ENCODE measurements at places on chromosomes 1 and 21.

- no peak for DNase-seq
Observed at GRCh38 chr21:45439901-45440461, 35.0 kb downstream of the COL18A1 start.

GRCh38 chr1:225517221-225517620, 89.4 kb upstream of the LBR start:
- DNase-seq, result no peak

DNA sequence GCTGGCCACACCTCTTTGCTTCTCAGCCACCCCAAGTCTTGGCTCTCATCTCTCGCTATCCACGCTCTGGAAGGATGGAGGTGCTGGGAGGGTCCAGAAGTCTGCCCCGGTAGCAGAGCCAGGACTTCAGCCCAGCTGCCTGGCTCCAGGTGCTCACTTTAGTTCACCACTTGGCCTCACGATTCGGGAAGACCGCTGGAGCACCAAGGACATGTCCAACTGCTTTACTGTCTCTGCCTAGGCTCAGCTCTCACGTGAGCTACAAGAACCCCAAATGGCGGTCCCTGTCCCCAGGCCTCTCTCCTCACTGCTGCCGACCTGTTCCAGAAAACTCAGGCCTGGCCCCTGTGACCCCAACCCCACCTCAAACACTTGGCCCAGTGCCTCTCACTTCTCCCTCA, 3.4 kb downstream of the TRIM11 start:
- no peak for DNase-seq

DNA sequence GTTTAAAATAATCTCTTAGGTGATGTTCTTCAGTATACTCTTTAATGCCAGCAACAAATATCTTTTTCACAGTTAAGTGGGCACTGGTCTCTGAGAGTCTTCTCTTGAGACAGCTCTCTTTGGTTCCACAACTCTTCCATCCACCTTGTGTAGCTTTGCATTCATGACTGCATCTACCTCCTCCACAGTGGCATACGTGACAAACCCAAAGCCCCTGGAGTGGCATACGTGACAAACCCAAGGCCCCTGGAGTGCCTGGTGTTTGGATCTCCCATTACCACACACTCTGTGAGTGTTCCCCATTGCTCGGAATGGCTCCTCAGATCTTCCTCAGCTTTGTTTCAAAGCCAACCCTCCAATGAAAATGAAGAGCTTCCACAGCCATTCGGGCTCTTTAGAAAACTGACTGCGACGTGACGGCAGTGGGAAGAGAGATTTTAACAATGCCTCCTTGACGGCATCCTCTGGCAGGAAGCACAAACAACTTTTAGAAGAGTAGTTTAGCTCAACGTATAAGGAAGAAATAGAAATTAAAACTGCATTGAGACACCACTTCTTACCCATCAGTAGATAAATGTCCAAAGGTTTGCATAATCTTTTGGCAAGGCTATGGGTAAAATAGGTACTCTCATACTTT, 45.8 kb downstream of the SLC30A7 start:
- DNase-seq, result no peak

- no peak for DNase-seq
Observed at GRCh38 chr1:208731981-208732821, 488.0 kb upstream of the PLXNA2 start.

GRCh38 chr1:164726235-164726634, 167.3 kb downstream of the PBX1 start:
- DNase-seq, result no peak

DNA sequence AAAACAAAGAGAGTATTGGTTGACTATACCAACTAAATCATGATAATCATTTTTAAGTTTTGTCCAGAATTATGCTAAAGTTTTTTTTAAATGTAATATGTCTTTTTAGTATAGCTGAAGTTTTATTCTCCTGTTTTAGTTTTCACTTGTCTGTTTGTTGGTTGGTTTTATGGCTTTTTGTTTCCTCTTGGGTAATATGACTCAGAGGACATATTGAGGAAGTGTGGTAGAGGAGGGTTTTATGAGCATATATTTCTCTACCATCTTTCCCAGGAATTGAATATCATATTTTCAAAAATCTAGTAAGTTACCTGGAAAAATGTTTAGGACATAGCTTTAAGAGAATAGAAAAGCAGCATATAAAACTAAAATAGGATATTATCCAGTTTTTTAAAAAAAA, 68.6 kb upstream of the MCOLN3 start:
- DNase-seq, result no peak

DNA sequence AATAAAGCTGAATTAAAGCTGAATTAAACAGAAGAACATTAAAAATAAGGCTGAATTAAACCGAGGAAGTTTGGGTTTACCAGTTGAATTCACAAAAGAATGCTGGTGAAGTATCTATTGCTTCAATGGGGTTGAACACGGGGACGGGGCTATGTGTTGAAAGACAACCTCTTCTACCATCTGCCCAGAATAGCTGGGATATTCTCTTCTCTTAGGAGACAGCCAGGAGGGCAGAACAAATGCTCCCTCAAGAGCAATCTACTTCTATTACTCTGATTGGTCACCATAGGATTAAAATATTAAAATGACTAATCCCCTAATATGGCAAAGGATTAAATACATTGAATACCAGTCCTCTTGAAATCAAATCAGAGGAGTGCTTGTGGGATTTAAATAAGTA, 68.4 kb downstream of the LPGAT1 start:
- DNase-seq, result no peak

GRCh38 chr1:78079580-78079979, 33.8 kb downstream of the GIPC2 start:
- no peak for DNase-seq

GRCh38 chr1:26408604-26409003, 2.0 kb upstream of the LIN28A start:
- peak; percentile 85 for DNase-seq

DNA sequence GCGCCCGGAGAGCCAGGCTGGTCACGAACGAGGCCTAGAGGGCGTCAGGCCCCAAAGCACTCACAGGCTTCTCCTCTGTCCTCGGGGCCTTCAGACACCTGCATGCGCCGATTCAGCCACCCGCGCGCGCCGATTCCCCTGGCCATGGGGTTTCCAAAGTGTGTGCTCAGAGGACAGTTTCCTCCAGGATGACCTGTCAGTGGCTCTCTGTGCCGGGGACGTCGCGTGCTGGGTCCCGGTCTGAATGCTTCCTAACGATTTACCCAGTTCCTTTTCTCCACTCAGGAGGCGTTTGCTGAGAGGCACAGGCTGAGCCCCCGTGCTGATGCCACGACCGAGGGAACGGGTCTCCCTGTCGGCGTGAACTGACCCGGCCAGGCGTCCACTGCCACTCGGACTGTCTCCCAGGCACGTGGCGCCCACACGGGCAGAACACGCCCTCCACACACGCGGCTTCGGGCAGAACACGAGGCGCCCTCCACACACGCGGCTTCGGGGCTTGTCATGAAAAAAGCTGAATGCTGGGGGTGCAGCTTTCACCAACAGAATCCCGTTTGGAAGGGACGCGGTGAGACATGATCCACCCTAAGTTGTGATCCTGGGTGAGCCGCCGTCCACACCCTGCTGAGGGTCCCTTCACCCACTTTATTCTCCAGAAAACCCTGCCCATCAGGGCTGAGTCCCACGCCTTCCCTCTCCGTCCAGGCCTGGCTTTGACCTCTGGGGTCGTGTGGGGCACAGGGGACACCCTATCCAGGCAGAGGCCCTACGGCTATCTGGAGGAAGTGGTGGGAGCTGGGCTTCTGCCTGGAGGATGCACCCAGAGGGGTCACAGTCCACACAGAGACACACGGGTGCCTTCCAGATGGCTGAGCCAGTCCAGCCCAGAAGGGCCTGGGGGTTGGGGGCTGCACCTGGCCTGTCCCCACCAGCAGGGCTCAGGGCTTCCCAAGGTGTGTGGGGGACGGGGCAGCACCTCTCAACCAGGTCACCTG, 56.1 kb downstream of the COL6A1 start:
- DNase-seq, result no peak

GRCh38 chr1:1760715-1761114, 17.6 kb downstream of the NADK start:
- DNase-seq, result no peak

DNA sequence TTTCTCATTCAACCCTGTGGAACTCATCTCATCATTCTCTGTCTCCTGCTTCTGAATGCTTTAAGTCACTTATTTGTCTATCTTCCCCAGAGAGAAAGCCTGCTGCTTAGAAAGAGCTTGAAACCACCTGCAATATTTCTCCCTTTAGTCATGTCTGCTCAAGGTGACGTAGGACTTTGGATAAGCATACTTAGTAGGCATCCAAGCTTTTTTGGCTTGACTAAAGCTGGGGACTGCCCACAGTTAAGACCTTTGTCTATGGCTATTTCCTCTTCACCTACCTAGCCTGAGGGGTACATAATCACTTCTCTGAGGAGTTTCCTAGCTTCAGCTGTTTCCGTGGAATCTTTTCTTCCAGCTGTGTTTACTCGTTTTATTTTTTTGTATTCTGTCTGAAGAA, 665.8 kb upstream of the CAMK1G start:
- no peak for DNase-seq

DNA sequence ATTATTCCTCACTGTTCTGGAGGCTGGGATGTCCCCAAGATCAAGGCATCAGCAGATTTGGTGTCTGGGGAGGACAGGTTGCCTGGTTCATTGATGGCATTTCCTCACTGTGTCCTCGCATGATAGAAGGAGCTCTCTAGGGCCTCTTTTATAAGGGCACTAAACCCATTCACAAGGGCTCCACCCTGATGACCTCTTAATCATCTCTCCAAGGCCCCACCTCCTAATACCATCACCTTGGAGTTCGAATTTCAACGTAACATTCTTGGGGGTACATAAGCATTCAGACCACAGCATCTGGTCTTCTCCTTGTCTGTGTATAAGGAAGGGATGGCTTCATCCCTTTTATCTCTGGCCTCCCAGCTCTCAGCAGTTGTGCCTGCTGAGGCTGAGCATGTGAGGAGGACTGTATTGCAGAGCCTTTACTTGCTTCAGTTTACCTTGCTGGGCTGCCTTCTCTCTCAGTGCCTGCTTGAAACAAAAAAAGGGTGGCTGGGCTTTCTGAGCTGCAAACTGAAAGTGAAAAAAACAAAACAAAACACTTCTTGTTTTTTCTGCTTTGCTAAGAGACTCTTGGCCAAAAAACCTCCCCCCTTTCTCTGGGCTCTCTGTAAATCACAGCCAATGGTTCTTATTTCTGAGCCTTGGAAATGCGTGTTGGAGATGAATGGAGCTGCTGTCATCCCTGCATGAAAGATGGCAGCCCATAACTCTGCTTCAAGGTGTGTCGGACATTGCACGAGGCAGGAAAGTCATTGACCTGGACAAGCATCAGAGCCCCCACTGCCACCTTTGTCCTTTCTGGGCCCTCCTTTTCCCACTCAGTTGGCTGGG, 75.8 kb downstream of the RHOU start:
- DNase-seq, result no peak

GRCh38 chr1:86233403-86233802, 76.8 kb upstream of the COL24A1 start:
- no peak for DNase-seq

DNA sequence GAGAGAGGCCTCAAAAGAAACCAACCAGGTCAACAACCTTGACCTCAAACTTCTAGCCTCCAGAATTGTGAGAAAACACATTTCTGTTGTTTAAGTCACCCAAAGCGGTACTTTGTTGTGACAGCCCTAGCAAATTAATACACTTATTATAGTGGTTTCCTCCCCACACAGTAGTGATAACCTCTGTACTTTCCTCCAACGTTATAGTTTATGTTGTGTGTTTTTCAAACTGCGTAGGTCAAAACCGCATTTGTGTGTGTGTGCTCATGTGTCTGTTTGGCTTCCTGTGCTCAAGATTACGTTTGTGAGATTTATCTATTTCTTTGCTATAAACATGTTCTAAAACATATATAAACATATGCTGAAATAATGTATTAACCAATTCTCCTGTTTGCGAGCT, 667.8 kb upstream of the USP24 start:
- no peak for DNase-seq

DNA sequence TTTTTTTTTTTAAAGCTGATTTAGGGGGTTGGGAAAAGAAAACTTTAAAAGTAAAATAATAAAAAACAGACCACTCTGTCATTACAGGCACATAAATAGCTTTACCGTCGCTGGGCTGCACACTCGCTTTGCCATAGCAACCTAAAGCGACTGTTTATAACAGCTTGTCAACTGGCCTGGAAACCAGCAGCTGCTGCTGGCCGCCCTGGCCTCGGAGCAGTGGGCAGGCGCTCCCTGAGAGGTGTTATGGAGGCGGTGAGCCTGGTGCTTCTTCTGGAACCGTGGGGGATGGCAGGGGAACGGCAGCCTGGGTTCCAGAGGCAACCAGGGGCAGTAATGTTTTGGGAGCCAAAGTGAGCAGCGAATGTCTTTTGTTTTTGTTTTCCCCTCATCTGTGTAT, 45.7 kb downstream of the ATP2B4 start:
- DNase-seq, result no peak

DNA sequence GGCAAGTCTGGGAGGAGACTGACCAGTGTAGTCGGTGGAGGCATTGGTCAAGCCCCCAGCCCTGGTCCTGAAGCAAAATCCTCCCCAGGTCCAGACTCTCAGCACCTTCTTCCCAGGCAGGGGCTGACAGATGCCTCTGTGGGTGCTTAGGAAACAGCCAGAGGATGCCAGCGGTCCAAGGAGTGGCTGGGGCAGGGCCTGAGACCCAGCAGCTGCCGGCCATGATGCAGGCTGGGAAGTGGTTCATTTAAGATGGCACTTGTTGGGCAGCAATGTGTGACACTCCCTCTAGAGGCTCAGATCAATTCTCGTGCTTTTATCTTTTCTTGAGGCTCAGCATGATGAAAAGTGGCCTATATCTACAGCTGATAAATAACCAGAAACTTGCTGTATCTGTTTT, 165.0 kb upstream of the VAMP3 start:
- no peak for DNase-seq

DNA sequence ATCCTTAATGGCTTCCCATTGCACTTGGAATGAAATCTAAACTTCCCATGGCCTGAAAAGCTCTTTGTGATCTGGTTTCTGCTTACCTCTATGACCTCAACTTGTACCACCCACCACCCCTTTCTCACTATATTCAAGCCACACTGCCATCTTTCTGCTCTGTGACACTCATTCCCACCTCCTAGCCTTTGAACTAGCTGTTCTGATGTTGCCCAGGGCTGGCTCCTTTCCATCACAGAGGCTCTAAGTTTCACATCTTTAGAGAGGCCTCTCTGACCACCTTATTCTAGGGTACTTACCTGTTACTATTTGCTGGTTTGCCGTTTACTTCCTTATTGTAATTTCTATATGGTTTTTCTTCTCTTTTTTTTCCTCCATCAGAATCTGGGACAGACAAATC, 4.2 kb downstream of the MPZL1 start:
- no peak for DNase-seq

GRCh38 chr1:96533820-96534219, 187.8 kb upstream of the PTBP2 start:
- DNase-seq, result no peak

DNA sequence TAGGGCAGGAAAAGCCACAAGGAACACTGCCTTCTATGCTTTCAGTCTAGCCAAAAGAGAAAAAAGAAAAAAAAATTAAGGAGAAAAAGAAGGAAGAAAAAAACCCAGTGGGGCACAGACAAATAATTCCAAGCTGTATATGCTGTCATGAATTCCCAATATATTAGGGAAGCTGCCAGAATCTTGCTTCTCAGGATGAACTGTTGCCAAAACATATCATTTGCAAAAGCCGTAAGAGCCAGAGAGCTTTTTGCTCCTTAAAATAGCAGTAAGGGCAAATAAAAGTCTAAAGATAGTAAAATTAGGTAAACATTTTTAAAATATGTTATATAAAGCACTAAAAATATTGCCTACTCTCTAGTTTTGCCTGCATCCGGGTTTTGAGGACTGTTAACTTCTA, 52.1 kb downstream of the PGM1 start:
- no peak for DNase-seq

GRCh38 chr1:78383923-78384322, 106.9 kb upstream of the PTGFR start:
- DNase-seq, result no peak

- no peak for DNase-seq
Observed at GRCh38 chr1:94542088-94542870, 720 bp upstream of the F3 start.
